ENCODE measurements at places on chromosomes 6 and 20.

DNA sequence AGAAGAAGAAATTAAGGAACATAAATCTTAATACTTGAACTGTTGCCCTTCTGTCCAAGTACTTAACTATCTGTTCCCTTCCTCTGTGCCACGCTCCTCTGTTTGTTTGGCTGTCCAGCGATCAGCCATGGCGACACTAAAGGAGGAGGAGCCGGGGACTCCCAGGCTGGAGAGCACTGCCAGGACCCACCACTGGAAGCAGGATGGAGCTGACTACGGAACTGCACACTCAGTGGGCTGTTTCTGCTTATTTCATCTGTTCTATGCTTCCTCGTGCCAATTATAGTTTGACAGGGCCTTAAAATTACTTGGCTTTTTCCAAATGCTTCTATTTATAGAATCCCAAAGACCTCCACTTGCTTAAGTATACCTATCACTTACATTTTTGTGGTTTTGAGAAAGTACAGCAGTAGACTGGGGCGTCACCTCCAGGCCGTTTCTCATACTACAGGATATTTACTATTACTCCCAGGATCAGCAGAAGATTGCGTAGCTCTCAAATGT is 17.1 kb downstream of the IRF4 start:
- peak; percentile 86 for DNase-seq
- peaks cover 13% of the 10 kb centered on the region for H3K4me1 ChIP-seq
- H3K4me3 ChIP-seq = no peak overlapping the region
- no peaks in the 10 kb centered on the region for H3K36me3 ChIP-seq
- H3K27ac ChIP-seq = peak overlapping the region; percentile 49

DNA sequence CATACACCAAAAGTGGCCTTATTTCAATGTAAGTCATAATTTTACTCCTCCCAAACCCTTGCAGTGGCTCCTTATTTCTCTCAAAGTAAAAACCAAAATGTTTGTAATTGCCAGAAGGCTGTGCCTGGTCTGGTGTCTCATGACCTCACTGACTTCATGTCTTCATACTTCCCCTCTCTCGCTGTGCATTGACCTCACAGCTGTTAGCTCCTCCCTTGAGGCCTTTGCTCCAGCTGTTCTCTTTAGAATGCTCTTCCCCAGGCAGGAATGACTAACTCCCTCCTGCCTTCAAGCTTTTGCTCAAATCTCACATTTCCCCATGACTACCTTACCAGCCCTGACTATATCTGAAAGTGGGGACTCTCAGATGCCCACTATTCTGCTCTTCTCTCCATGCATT is 83.3 kb downstream of the MTFR2 start:
- H3K27ac ChIP-seq = no peak overlapping the region
- H3K36me3 ChIP-seq = no peaks in the 10 kb centered on the region
- no peaks in the 10 kb centered on the region for H3K4me1 ChIP-seq

DNA sequence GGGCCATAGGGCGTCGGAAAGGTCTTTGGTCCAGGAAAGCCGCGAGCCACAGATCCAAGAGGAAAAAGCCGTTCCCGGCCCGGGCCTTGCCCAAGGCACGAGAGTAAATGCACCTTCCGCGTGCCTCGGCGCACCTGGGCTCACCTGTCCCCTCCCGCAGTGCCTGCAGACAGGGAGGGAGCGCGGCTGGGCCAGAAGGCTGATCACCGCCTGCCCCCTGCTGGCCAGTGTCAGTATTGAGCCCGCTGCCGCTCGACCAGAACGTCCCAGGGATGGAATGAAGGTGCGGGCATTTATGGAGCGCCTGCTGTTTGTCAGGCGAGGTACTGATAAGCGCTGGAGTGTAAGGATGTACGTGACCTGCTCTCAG is 679 bp upstream of the LPIN3 start:
- H3K27me3 ChIP-seq = no peaks in the 10 kb centered on the region
- H3K4me3 ChIP-seq = peak overlapping the region; percentile 57
- peak overlapping the region; percentile 53 for H3K27ac ChIP-seq
- H3K36me3 ChIP-seq = no peaks in the 10 kb centered on the region
- H3K4me1 ChIP-seq = peaks cover 12% of the 10 kb centered on the region
- peak; percentile 94 for DNase-seq

GRCh38 chr6:98844244-98845210 is 10.2 kb downstream of the POU3F2 start:
- peaks cover 98% of the 10 kb centered on the region for H3K27me3 ChIP-seq
- H3K36me3 ChIP-seq = no peaks in the 10 kb centered on the region
- no peak overlapping the region for H3K27ac ChIP-seq

All from upper lobe of right lung (tissue), 1 donor.